ENCODE measurements at places on chromosomes 6 and 20.

- no peak for DNase-seq
- H3K27me3 ChIP-seq, result no peaks in the 10 kb centered on the region
- H3K4me1 ChIP-seq, result no peaks in the 10 kb centered on the region
- H3K4me3 ChIP-seq, result no peak overlapping the region
- no peaks in the 10 kb centered on the region for H3K36me3 ChIP-seq
Measured at GRCh38 chr6:128981716-128982115, 98.8 kb downstream of the LAMA2 start.

DNA sequence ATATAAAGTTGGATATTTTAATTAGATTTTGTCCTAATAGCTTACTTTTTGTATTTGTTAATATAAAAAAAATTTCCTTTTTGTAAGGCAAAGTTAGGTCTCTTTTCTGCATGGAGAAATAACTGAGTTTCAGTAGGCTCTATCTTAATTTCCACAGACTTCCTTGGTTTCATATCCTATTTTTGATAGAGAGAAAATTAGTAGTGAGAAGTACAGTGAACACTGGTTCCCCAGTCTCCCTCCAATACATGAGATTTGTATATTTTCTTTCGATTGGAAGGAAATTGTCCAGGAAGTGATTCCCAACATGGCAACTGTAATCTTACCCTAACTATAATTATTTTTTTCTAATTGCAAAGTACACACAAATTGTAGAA lies 26.4 kb downstream of the TRIM27 start:
- H3K27ac ChIP-seq, result peak overlapping the region; percentile 98
- H3K4me1 ChIP-seq, result peaks cover 5% of the 10 kb centered on the region
- no peak for DNase-seq
- no peaks in the 10 kb centered on the region for H3K36me3 ChIP-seq
- no peaks in the 10 kb centered on the region for H3K27me3 ChIP-seq
- peak overlapping the region; percentile 59 for H3K4me3 ChIP-seq

GRCh38 chr6:136307351-136307750 lies 17.7 kb upstream of the BCLAF1 start:
- no peaks in the 10 kb centered on the region for H3K36me3 ChIP-seq
- no peak for DNase-seq
- no peak overlapping the region for H3K4me3 ChIP-seq
- H3K27me3 ChIP-seq, result no peaks in the 10 kb centered on the region
- no peak overlapping the region for H3K27ac ChIP-seq
- H3K4me1 ChIP-seq, result no peaks in the 10 kb centered on the region

GRCh38 chr6:170062915-170063241 lies 228.0 kb downstream of the DLL1 start:
- H3K4me3 ChIP-seq, result no peak overlapping the region
- no peaks in the 10 kb centered on the region for H3K27me3 ChIP-seq
- H3K27ac ChIP-seq, result no peak overlapping the region
- no peak for DNase-seq

GRCh38 chr6:109237077-109237985 lies 142.0 kb downstream of the CEP57L1 start:
- H3K36me3 ChIP-seq, result no peaks in the 10 kb centered on the region
- DNase-seq, result no peak
- H3K27ac ChIP-seq, result no peak overlapping the region
- no peaks in the 10 kb centered on the region for H3K4me1 ChIP-seq

- H3K4me3 ChIP-seq, result no peak overlapping the region
- no peak overlapping the region for H3K27ac ChIP-seq
- no peaks in the 10 kb centered on the region for H3K4me1 ChIP-seq
- H3K27me3 ChIP-seq, result no peaks in the 10 kb centered on the region
- H3K36me3 ChIP-seq, result no peaks in the 10 kb centered on the region
- no peak for DNase-seq
Measured at GRCh38 chr6:78967191-78967590, 99.8 kb downstream of the IRAK1BP1 start.

DNA sequence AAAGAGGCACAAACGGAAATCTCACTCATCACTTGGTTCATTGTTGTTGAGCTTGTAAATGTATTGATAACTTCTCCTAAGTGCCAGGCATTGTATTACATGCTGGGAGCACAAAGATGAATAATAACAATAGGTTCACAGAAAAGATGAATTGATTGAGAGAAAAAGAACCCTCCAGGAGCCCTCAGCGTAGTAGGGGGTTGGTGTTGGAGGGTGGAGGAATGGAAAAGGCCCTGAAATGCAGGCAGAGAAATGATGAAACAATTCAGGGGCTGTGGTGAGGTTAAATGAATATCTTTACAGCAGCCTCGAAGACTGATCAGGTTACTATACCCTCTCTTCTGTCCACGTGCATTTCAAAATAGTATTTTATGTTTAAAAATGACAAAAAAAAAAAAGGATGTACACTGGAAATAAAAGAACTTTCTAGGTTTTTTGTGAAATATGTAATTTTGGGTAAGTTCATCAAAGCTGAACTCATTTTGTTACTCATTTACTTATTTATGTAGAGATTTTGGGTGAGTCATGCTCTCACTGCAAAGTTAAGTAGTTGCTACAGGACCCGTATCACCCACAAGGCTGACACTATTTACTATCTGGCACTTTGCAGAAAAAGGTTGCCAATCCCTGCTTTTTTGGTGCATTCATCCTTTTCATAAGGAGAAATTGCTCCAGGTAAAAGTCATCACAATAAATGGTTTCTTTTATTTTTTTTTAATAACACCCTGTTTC lies 277.3 kb downstream of the ZNF217 start:
- no peak overlapping the region for H3K27ac ChIP-seq
- no peak for DNase-seq
- H3K4me3 ChIP-seq, result no peak overlapping the region

DNA sequence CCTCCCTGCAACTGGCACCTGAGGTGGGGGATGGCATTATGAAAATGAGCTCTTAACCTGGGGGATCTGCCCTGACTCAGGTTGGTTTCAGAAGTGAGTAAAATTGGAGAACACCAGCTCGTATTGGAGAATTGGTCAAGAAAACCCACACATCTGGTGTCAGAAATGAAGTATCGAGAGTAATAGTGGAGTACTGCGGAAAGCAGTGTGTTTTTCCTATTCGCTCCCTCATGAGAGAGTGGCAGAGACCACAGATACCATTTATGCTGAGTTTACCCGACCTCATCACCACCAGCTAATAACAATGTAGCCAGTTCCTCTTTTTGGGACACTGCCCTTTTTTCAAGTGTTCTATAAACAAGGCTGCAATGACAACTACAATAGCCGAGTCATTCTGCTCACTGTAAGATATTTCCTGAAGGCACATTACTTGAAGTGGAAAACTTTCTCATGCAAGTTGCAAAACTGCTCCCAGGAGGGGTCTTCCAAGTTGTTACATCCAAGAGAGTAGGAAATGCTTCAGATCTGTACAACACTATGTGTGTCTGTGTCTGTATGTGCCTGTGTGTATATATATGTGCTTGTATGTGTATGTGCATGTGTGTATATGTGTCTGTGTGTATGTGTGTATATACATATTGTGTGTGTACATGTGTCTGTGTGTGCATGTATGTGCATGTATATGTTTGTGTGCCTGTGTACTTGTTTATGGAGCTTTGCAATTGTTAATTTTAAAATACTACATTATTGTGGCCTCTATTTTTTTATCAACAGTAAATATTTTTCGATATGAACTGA lies 106.0 kb upstream of the CST7 start:
- no peaks in the 10 kb centered on the region for H3K27me3 ChIP-seq
- H3K27ac ChIP-seq, result no peak overlapping the region
- no peaks in the 10 kb centered on the region for H3K4me1 ChIP-seq
- DNase-seq, result no peak

DNA sequence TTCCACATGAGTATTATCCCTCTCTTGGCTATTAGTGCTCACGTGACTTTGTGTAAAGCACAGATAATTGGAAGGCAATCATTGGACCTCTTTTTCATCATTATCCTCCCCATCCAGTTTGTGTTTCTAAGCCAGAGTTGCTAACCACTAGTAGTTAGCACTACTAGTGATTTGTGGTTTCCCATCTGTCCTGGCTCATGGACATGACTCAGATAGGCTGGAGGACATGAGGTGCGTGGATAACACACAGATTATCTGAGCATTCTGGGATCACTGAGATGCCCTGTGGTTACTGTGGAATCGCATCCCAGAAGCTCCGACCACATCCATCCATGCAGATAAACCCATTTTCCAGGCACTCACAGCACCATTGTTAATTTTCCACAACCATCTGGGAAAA lies 123.8 kb upstream of the NAA20 start:
- peaks cover 35% of the 10 kb centered on the region for H3K4me1 ChIP-seq
- H3K36me3 ChIP-seq, result no peaks in the 10 kb centered on the region
- DNase-seq, result no peak
- H3K27me3 ChIP-seq, result no peaks in the 10 kb centered on the region
- H3K27ac ChIP-seq, result no peak overlapping the region

DNA sequence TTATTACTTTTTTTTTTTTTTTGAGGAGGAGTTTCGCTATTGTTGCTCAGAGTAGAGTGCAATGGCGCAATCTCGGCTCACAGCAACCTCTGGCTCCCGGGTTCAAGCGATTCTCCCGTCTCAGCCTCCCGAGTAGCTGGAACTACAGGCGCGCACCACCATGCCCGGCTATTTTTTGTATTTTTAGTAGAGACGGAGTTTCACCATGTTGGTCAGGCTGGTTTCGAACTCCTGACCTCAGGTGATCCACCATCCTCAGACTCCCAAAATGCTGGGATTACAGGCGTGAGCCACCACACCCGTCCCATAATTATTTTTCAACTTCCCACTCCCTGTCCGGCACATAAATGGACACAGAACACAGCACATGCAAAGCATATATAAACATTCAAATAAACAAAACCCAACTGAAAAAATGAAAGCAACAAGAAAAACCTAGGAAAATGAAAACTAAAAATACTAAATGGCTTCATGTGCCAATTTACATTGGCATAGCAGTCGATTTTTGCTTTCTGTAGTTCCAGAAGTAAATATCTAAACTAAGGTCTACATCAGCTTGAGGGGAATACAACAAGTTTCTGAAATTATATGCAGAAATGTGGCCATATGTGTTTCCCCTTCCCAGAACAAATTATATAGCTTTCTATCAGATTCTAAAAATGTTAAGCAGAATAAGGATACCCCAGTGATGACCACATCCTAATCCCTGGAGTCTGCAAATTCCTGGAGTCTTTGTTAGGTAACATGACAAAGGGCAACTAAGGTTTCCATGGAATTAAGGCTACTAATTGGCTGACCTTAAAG lies 113.9 kb downstream of the HFE start:
- H3K4me3 ChIP-seq, result no peak overlapping the region
- no peaks in the 10 kb centered on the region for H3K36me3 ChIP-seq
- no peaks in the 10 kb centered on the region for H3K27me3 ChIP-seq
- peaks cover 4% of the 10 kb centered on the region for H3K4me1 ChIP-seq

DNA sequence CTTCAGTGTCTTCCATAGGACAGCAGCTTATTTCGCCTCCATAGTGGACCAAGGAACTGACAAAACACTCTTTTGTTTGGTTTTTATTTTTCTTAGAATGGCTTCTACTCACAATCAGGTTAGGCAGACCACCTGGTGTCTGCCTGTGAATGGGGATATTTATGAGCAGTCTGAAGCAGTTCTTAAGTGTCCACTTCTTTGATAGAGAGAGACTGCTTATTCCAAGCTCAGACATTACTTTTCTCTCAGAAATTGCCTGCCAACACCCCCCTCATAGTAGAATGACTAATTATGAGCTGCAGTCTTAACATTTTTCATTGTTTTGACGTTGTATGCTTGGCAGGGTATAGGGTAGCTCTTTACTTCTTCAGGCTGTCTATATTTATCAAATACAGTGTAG lies 174.7 kb downstream of the ZFAND3 start:
- no peak overlapping the region for H3K27ac ChIP-seq
- no peaks in the 10 kb centered on the region for H3K4me1 ChIP-seq
- H3K4me3 ChIP-seq, result no peak overlapping the region

GRCh38 chr20:47253872-47254271 lies 102.6 kb downstream of the ZMYND8 start:
- no peaks in the 10 kb centered on the region for H3K27me3 ChIP-seq
- H3K36me3 ChIP-seq, result peaks cover 6% of the 10 kb centered on the region
- DNase-seq, result no peak

DNA sequence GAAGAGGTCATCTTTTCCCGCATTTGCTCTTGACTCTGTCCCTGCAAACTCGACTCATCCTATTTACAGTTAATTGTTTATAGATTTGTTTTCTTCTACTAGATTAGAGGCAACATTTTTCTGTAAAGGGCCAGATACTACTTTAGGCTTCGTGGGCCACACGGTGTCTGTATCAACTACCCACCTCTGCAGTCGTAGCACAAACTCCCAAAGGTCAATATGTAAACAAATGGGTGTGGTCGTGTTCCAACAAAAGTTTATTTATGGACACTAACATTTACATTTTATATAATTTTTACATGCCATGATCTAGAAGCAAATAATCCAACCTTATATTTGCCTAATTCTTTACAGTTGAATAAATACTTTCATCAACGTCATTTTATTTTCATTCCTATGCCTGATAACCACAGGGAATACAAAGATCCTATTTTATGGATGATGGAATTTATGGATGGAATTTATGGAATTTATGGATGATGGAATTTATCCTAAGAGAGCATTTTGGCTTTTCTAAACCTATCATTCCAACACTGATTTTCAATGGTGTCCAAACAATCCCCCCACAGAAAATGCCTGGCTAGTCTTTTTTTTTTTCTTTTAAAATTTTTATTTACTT lies 232.8 kb downstream of the MYLK4 start:
- DNase-seq, result no peak
- no peak overlapping the region for H3K4me3 ChIP-seq
- no peaks in the 10 kb centered on the region for H3K36me3 ChIP-seq
- no peak overlapping the region for H3K27ac ChIP-seq
- H3K4me1 ChIP-seq, result peaks cover 9% of the 10 kb centered on the region

Data from esophagus squamous epithelium (tissue), 5 donors.